ENCODE measurements at places on chromosomes 2 and 18.

DNA sequence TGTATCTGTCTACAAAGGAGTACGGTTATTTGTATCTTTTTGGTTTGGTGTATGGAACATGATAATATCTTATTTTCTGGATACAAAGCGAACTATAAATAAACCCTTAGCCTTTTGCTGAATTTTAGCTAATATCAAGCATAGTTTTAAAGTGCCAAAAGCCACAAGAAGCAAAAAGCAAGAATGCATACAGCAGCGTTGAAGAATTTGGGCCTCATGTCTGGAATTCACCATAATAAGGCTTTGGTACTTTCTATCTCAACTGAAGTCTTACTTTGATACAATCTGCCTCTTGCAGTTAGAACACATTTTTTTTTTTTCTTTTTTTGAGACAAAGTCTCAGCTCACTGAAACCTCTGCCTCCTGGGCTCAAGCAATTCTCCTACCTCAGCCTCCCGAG is 151.5 kb downstream of the ERBB4 start:
- no peak for DNase-seq

GRCh38 chr2:67840460-67841068 is 222.2 kb downstream of the C1D start:
- DNase-seq, result peak; percentile 78

- DNase-seq, result no peak
Observed at GRCh38 chr2:154370873-154371272, 327.6 kb upstream of the KCNJ3 start.

GRCh38 chr2:122886479-122887145 is 1131.2 kb downstream of the TSN start:
- DNase-seq, result no peak

GRCh38 chr2:121184248-121184862 is 100.6 kb downstream of the TFCP2L1 start:
- no peak for DNase-seq

DNA sequence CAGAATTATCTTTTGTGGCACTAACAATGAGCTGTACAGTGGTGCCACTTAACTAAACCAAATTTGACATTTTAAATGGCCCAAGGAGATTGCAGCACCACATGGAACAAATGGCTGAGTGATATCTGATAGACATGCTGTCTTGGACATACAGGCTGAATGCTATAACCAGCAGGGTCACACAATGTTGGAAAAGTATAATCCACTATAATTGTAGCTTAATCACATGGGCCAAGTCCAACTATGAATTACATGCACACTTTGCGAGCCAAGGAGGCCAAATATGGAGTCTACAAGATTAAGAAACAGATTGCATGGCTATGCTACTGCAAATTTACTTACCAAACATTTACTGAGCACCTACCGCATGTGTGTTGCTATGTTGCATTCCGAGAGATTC is 69.0 kb downstream of the AOX1 start:
- DNase-seq, result no peak

DNA sequence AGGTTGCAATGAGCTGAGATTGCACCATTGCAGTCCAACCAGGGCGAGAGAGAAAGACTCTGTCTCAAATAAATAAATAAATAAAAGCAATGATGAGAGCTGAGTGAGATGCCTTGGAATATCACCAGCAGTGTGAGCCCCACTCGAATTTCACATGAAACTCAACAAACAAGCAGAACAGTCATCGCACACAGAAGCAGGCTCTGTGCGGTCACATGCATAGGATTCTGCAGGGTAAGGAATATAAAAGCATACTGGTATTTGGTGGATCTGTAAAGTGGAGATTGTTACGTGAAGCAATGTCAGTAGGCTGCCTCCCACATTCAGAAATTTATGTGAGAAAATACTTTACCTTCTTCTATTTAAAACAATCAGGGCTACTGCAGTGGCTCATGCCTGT is 18.0 kb upstream of the AP1S3 start:
- DNase-seq, result peak; percentile 31

- DNase-seq, result peak; percentile 97
Observed at GRCh38 chr2:19540739-19541525, 182.5 kb upstream of the OSR1 start.

DNA sequence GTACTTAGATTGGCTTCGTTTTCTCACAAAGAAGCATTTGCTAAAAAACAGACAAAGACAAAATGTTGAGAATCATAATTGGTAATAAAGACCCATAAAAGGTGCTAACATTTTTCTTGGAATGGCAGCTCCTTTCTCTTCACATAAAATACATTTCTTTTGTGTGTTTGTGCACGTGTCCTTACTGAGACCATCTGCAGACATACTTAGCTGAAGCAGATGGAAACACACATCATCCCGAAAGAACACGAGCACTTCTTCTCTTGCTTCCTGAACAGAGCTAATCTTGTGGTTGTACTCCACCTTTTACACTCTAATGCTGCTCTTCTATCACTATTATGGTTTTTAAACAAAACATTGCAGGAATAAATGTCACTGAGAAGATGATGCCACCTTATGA is 142.5 kb downstream of the SPHKAP start:
- DNase-seq, result no peak

DNA sequence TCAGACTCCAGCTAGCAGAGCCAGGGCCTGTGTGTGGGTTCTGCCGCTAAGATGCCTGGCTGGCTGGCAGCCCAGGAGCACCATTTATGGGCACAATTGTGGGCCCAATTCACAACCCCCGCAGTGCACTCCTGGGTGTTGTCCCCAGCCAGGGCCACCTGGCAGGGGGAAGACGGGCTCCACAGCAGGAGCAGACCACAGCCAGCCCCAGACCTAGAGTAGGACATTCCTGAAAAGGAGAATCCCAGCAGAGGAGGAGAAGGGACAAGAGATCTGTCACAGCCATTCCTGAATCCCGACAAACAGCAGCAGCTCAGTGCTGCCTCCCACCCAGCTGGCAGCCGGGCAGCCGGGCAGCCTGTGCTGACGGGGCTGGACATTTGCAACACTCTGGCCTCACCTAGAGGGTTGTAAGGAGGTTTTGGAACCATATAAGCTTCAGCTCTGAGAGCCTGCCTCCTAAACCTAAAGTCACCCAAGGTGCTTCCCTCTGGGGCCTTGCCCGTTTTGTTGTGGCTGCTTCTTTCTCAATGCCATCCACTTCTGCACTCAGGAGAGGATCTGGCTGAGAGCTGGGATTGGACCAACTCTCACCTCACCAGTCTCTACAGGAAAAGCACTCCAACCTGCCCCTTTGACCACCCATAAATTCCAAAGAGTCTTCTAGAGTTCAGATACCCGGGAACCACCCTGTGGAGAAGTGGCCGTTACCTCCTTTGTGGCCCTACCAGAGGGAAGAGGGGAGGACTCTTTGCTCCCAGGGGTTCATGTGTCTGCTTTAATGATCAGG is 4.1 kb upstream of the TMEM177 start:
- DNase-seq, result no peak

DNA sequence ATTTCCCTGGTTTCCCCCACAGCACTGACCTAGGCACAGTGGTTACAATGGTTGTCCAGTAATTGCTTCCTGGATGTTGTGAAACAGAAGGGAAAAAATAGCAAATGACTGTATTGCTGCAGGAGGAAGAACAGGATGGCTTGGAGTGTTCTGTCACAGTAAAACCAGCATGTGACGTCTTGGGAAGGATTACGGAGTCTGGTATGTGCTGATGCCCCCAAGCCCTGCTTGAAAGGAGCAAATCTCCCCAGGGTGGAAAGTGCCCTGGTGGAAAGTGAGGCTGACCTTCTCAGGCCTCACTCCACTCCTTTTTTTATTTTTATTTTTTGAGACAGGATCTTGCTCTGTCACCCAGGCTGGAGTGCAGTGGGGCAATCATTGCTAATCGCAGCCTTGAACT is 7.8 kb downstream of the RAB11FIP5 start:
- DNase-seq, result no peak

- DNase-seq, result no peak
Observed at GRCh38 chr18:55657572-55658331, 69.8 kb upstream of the TCF4 start.

GRCh38 chr2:70336552-70336951 is 34.7 kb upstream of the FAM136A start:
- DNase-seq, result no peak

- no peak for DNase-seq
Observed at GRCh38 chr2:28387082-28387960, 5.3 kb upstream of the FOSL2 start.

DNA sequence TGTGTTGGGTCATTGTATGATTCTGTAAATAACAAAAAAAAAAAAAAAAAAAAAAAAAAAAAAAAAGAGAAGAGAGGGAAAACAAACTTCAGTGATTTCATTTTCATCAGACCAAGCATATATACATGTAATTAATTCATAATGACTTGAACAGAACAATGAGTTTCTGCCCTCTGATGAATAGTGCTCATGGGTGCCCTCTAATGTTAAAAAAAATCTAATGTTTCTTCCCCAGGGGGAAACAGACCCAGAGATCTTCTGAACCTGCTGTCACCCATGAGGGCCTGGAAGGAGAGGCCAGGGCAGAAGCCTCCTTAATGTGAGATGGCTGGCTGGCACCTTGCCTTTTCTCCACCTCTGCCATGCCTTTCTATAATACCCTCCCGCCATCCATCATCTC is 289.2 kb downstream of the ZNF521 start:
- DNase-seq, result no peak

GRCh38 chr2:39494784-39495251 is 57.7 kb upstream of the MAP4K3 start:
- DNase-seq, result peak; percentile 99

GRCh38 chr2:130821867-130822266 is 14.8 kb upstream of the ARHGEF4 start:
- DNase-seq, result no peak

DNA sequence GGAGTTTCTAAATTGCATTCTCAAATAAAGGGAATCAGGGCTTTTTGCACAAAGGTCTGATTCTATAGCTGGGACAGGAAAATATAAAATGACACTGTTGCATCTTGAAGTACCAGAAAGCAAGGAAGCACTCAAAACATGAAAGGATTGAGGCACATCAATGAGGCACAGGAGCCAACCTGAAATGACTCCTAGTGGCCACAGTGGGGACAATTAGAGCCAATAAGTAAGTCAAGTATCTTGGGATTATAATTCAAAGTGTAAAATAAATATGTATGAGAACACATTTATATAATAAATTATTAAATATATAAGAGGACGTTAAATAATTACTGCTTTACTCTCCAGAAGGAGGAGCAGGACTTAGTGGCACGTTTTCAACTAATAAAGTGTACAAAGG is 1259.5 kb upstream of the CDH2 start:
- DNase-seq, result no peak

- peak; percentile 75 for DNase-seq
Observed at GRCh38 chr2:46385786-46386577, 88.8 kb downstream of the EPAS1 start.

DNA sequence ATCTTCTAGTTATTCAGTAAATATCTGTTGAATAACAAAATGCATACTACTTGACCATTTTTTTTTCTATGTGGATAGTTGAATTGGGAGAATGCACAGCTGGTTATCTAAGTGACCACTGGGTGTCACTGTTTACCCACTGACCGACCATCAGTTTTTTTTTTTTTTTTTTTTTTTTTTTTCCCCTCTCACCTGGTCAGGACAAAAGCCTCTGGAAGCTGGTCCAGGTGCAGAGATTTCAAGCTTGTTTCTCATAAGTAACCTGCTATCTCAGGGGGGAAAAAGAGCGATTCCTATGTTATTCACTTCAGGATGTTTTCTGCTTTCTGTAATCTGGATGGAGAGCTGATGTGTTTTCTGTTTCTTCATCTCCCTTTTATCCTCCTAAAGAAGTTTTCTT is 256.0 kb downstream of the DCDC2C start:
- peak; percentile 28 for DNase-seq

- peak; percentile 39 for DNase-seq
Observed at GRCh38 chr2:212005085-212005671, 533.4 kb downstream of the ERBB4 start.

GRCh38 chr2:54053830-54054229 is 61.6 kb upstream of the ACYP2 start:
- no peak for DNase-seq

DNA sequence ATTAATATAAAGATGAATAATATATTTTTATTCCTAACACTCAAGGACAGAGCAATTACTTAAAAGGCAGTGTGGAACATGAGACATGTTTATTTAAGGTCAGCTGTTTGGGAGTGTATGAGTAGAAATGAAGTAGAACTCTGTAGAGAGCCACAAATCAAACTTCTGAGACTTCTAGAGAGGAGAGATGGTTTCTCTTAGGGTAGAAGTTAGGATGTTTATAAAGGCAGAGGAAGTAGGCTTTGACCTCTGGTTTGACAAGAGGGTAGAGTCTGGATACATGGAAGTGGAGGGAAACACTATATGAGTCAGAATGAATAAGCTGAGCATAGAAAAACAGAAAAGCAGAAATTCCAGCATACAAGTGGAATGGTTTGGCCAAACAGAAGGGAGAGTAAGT is 262.1 kb upstream of the KLHL14 start:
- DNase-seq, result peak; percentile 37

GRCh38 chr2:54279385-54279784 is 23.4 kb upstream of the TSPYL6 start:
- no peak for DNase-seq

DNA sequence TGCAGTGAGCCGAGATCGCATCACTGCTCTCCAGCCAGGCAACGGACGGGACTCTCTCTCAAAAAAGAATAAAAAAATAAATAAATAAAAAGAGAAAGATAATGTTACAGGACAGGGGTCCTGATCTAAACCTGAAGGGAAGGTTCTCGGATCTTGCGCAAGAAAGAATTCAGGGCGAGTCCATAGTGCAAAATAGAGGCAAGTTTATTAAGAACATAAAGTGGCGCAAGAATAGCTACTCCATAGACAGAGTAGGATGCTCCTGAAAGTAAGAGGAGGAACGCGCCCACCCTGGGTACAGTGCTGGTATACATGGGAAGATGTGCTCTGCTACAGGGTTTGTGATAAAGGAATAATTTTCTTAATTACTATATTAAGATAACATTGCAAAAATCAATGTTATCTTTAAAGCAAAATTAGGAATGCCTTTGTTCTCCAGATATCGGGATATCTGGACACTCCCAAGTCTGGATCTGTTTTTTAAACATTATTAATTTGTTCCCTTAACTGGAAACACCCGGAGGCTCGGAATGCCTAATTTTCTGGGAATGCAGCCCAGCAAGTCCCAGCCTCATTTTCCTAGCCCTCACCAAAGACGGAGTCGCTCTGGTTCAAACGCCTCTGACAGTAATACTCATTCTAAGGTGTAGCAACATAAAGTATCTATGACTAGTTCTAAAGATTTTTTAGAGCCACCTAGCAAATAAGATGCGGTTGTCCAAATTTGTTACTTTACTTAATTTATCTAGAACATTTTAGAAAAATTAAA is 38.8 kb downstream of the ACSL3 start:
- no peak for DNase-seq

DNA sequence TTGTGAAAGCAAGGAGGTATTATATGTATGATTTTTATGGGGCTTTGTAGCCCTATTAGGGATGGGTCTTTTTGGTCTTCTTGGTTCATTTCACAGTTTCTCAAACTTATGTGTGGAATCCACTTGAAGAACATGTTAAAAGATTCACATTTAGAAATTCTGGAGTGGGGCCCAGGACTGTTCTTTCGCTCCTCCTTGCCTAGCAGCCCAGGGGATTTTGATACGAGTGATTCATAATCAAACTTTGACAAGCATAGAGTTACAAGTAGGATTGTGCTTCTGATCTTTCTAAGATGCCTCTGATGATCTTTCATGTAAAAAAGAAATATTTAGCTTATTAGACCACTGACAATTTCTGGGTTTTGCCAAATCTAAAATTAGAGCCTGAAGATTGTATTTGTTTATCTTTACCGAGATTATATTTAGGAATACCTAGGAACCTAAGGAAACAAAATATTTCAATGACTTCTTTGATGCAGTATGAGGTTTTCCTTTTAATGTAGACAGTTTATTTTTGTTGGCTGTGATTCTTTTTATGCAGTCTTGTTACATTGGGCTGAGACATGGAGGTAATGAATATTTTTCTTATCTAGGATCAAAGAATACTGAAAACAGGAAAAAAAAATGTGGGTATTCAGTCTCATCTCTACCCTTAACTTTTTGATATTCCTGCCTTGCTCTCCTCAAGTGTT is 324.0 kb downstream of the PARD3B start:
- DNase-seq, result peak; percentile 40
